ENCODE measurements at places on chromosomes 2 and 18.

GRCh38 chr2:29033172-29033571 is 41.2 kb downstream of the PCARE start:
- no peak for DNase-seq

DNA sequence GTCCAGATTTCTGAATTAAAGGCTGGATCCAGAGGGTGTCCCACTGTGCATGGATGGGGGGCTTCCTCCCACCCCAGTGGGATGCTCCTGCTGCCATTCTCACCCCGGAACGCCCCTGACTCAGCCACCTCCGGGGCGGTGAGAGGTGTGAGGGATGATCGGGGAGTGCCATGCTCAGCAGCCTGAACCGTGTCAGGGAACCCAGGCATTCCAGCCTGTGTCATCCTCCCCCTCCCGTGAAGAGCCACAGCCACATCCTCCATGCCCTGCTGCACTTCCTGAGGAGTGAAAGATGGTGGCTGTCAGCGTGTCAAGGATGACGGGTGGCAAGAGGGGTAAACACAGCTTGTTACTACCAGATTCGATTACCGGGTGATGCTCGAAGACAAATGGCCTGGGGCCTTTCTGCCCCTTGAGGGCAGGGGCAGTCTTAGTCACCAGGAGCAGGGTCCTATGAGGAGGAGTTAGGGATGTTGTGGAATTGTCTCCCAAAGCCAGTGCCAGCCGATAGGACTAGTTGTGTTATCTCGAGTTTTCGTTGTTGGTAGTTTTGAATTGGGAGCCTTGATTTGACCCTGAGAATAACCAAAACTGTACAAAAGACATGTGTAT is 80.8 kb downstream of the TCF7L1 start:
- DNase-seq: no peak

DNA sequence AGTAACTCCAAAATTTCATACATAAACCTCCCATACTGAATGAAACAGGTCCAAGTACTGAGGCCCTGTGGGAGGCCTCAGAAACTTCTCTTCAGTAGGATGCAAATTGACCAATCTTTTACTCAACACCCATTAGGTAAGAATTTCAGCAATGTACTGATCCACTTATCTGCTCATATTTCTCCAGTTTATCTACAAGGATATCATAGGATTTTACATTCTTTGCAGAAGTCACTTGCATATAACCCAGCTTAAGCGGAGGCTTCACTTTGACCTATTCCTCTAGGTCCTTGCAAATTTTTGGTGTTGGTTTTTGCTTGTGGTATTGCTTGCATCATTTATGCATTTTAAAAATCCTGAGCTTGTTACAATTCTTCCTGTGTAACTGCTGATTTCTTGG is 28.8 kb upstream of the SLC3A1 start:
- DNase-seq: no peak

- DNase-seq: no peak
Observed at GRCh38 chr2:206713746-206714145, 4.5 kb downstream of the DYTN start.

DNA sequence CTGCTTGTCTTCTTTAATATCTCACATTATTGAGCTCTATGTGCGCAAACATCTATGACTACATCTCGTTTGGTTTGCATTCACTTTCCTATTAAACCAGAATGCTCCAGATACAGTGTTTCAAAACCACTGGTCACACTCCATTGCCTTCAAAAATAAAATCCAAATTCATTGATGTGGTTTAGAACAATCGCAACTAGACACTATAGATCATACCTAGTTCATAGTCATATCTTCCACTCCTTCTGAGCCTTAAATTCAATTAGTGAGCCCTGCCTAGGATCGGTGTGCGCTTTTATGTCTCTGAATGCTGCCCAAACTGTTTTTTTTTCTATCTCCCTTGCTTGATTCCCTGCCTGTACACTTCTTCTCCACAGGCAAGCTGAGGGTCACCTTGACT is 238.5 kb upstream of the RGPD4 start:
- no peak for DNase-seq

DNA sequence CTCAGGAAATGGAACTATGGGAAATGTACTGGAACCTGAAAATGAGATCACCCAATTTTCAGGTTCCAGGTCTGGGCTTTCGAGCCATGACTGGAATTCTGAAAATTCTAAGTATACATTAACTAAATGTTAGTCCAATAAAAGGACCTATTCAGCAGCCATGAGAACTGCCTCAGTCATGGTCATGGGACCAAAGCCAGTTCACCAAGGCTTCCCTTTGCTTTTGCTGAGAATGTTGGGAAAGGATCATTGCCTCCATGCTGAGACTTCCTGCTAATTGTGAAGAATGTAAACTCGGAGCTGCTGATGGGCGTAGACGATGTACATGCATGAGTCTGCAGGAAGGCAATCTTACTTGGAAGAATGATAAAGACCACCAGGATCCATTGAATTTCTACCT is 624.4 kb upstream of the SOX11 start:
- no peak for DNase-seq

Measured in fibroblast of skin of left quadriceps (primary cell).